Stimulated activated CD8-positive, alpha-beta memory T cell treated with anti-CD3 and anti-CD28 coated beads, Interleukin-4, amount 100 ng/mL, for 4 hours (primary cell): ENCODE measurements at places on chromosomes 12 and 14.

DNA sequence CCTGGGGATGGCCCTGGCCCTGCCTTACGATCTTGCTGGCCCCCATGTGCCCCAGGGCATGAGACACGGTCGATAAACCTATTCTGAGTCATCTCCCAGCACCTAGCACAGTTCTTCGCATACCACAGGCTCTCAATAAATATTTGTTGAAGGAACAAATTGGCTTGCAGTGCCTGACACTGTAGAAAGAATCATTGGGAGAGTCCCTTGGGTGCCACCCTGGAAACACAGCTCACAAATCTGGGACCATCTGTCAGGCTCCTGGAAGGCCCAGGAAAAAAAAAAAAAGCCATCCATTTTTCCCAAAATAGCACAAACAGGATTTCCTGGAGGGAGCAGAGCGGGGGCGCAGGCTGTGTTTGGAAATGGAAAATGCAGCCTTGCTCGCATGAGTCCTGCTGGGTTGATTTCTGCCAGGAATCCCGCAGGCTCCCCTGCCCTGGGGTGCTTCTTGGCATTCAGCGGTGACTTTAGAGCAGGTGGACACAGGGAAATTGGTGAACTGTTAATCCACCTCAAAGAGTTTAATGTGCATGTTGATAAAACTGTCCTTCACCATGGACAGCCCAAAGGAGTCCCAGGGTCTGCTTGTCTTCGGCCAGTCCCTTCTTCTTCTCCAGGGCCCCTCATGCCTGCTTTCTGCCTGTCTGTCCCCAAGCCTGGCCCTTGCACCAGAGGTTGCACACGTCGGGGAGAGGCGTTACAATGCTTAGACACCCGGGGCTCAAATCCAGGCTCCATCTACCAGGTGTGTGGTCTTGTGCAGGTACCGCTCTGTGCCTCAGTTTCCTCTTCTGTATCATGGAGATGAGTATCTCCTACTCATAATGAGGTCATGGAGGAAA is 106.1 kb upstream of the RFLNA start:
- no peak for DNase-seq

DNA sequence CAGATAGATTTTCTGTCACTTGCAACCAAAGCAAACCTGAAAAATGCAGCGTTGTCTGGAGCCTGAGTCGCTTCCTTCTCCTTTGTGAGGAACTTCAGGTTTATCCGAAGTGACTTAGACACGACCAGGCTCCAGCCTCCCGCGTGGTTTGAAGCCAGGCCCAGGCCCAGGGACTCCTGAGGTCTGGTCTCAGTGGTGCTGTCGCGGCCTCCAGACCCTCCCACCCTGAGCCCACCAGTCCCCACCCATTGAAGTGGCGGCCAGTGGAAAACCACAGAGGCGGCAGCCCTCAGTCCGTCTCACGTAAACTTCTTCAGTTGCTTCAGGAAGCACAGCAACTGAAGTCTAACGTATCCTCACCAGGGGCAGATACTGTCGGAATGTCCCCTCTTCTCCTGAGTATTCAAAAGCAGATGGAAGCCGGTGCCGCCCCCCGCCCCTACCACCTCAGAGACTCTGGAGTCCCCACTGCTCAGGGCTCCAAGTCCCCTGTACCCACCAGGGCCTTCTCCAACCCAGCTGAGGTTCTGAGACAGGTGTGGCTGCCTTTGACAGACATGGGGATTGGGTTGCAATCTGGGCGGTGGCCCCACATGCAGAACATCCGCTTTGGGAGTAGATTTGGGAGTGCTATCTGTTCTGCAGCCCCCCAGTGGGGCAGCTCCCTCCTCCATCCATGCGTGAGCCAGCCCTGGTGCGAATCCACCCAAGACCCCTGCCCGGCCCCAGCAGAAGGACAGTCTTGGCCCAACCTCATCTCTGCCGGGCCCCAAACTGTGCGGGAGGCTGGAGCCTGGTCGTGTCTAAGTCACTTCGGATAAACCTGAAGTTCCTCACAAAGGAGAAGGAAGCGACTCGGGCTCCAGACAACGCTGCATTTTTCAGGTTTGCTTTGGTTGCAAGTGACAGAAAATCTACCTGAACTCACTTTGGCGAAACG is 26.6 kb upstream of the GALNT9 start:
- DNase-seq = no peak

- DNase-seq = no peak
These were observed 251.1 kb upstream of the CAND1 start for GRCh38 chr12:67018105-67018504.

DNA sequence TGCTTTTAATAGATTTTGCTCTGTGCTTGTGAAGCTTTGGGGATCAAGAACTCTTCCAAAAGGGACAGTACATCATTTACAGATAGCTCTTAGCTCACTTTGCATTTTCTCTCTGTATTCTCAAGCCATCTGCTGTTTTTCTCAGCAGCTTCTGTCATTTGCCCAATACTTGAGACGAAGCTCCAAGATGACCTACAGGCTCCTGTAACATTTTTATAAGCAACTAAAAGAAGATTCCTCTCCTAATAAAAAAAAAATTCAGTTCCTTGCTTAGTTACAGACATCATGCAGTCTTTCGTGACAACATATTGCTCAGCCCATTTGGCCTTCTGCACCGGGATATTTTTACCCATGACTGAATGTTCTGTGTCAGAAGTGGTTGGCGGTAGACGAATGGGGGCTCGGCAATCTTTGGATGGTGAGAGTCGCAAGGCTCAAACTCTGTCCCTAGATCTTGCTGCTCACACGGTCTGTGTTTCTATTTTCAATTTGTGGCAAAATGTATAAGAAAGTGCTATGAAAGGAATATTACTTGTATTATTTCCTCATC is 215.6 kb downstream of the FSCB start:
- no peak for DNase-seq

- peak; percentile 84 for DNase-seq
These were observed 2.5 kb downstream of the PTPN6 start for GRCh38 chr12:6953442-6954315.

DNA sequence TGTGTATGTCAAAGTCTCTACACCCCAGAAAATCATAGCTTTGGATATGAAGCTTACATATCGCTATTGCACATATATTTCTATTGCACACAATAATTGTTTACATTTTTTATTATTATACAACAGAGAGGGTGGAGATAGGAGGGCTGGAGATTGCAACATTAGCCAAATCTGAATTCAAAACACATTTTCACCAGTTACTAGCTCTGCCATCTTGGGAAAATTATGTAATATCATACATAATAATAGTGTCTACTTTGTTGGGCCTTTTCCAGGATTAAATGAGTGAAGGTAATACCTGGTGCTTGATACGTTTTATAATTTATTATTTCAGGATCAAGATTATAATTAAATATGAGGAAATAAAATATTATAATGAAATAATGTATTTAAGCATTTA is 507.4 kb upstream of the TBX3 start:
- no peak for DNase-seq

DNA sequence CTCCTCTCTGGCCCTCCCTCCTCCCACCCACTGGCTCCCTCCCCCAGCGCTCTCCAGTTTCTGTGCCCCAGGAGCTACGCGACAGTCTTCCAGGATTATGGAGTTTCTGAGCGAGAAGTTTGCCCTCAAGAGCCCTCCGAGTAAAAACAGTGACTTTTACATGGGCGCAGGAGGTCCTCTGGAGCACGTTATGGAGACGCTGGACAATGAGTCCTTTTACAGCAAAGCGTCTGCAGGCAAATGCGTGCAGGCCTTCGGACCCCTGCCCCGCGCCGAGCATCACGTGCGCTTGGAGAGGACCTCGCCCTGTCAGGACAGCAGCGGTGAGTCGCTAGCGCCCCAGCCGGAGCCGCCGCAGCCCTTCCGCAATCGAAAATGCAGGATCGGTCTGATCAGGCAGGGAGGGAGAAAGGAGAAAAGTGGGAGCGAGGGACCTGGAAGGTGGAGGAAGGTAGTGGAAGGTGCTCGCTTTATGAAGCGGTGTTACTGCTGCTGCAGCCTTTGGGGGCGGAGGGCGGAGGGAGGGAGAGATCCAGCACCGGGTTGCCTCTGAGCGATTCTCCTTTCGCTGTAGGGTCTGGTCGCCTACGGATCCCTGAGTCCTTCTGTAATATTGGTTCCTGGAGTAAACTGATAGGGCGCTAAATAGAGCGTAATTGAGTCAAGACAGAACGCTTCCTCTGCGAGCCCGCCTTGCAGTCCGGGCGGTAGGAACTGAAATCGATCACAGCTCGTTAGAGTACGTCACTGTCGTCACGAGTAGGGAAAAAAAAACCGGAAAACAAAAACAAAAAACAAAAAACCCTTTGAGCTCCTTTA is at the start of gene ALX1:
TSS of gene ALX1 (plus strand) at position 56 of the 819 bp plus-strand sequence. CDS start at position 98, 42 bp downstream.
- DNase-seq = no peak

GRCh38 chr12:52434081-52434733 is at the start of gene KRT75:
TSS of gene KRT75 (minus strand) at chr12:52434371. CDS start at chr12:52434304, 67 bp downstream.
- no peak for DNase-seq

- no peak for DNase-seq
These were observed 54.8 kb upstream of the RASSF8 start for GRCh38 chr12:25903603-25904245.

DNA sequence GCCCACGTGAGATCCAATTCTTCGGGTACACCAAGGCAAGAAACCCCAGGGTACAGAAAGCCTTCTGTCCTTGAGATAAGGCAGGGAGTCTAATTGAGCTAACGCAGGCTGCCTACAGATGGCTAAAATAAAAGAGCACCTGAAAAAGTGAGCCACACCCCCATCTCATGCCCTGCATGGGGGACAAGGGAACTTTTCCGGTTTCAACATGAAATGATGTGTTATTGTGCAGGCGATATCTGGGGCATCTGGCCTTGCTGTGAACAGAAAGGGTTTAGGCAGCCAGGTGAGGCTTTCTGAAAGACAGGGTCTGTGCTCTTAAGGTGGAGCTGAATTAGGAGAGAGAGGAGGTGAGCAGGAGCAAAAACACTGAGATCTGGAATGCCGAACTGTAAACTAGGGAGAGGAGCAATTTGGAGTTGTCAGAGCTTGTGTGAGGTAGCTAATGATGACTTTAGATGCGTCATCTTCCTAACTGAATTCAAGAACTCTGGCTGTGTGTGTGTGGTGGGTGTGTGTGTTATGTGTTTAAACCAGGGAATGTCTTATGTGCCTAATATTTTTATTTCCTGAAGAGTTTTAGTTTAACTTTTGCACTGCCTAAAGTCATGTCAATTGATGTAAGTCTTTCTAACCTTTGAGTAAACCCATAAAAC is 20.1 kb upstream of the LDHB start:
- no peak for DNase-seq

DNA sequence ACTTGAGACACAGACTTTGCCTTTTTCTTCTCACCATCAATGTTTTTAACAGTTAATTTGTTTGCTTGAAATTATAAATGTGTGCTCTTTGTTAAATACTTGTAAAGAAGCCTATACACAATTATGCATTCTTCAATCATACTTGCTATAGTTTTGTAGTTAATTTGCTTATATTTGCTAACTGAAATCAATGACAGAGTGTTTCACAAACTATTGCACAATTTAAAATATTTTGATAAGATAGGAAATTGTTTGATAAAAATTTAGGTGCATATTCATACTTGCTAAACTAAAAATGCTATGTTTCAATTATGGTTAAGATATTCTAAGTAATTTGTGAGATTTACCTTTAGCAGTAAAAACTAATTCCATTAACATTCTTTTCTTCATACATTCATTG is 13.7 kb upstream of the OR4K5 start:
- no peak for DNase-seq

GRCh38 chr12:103161582-103162362 is 204.3 kb downstream of the ASCL1 start:
- DNase-seq = no peak

- DNase-seq = no peak
These were observed 5.4 kb downstream of the SIX6 start for GRCh38 chr14:60514378-60514740.

DNA sequence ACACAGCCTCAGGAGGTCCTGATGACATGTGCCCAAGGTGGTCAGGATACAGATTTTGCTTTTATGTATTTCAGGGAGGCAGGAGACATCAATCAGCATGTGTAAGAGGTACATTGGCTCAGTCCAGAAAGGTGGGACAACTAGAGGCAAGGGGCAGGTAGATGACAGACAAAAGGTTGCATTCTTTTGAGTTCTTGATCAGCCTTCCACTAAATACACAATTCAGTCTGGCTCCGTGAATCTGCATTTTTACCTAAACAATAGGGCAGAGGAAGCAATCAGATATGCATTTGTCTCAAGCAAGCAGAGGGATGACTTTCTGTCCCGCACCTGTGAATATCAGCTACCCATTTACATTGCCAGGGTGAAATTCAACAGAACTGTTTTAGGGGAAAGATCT is 178.6 kb downstream of the KSR2 start:
- DNase-seq = no peak

GRCh38 chr12:97321621-97322020 is 141.0 kb upstream of the RMST start:
- DNase-seq = no peak

- no peak for DNase-seq
These were observed 10.1 kb upstream of the SPATS2 start for GRCh38 chr12:49357103-49357678.

- DNase-seq = no peak
These were observed 7.0 kb upstream of the UBC start for GRCh38 chr12:124921200-124922031.

GRCh38 chr12:103947871-103948555 is 17.7 kb upstream of the TDG start:
- no peak for DNase-seq

GRCh38 chr12:128114485-128114884 is 152.5 kb upstream of the TMEM132C start:
- DNase-seq = no peak

- DNase-seq = no peak
These were observed 937.2 kb upstream of the FLRT2 start for GRCh38 chr14:84592770-84593169.

DNA sequence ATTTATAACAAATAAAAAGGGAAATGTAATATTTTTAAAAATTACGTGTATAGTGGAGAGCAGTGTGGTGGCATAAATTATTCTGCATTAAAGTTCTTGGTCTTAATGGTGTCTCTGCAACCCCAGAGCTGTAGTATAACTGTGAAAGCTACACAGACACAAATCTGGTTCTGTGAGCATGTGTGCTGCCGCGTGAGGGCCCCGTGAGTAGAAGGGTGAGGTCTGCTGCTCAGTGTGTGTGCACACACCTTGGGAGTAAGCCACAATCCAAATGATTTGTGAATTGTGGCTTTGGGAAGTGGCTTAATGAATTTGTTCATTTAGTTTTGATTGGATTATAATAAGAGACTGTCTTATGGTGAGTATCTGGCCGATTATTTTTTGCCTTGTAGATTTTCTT is 16.8 kb downstream of the PELI2 start:
- DNase-seq = no peak

DNA sequence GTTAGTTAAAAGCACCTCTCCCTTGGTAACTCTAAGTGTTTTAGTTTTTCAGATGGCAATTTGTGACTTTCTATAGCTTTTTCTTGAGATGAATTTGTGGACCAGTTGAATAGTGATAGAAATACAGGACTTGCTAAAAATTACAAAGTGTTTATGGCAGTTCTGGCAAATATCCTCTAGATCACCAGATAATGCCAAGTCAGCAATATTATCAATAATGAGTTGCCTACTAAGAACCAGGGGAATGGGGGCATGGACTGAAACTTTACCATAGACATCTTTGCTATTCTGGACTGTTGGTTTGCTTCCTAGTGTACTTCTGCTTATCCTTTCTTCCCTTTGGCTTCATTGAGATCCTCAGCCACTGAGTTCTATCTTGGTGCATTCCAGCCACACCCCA is 584.2 kb downstream of the DIO2 start:
- no peak for DNase-seq

GRCh38 chr12:65602610-65603295 is 221.5 kb upstream of the HMGA2 start:
- no peak for DNase-seq
